ENCODE measurements at places on chromosomes 1 and 21.

GRCh38 chr21:36471254-36471723 is 8.6 kb downstream of the CLDN14 start:
- DNase-seq, result peak; percentile 68

DNA sequence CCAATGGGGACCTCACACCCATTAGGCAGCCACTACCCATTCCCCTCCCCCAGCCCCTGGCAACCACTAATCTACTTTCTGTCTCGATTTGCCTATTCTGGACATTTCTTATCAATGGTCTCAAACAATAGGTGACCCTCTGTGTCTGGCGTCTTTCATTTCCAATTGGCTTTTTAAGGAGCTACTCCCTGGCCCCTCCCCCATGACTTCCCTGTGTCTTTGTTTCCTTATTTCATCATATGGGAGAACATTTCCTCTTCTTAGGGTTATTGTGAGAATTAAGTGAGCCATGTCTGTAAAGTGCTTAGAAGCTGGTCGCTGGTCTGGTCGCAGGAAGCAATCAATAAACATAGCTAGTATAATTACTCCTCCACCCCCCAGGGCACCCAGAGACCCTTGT is 80.9 kb downstream of the SPSB1 start:
- DNase-seq, result no peak

DNA sequence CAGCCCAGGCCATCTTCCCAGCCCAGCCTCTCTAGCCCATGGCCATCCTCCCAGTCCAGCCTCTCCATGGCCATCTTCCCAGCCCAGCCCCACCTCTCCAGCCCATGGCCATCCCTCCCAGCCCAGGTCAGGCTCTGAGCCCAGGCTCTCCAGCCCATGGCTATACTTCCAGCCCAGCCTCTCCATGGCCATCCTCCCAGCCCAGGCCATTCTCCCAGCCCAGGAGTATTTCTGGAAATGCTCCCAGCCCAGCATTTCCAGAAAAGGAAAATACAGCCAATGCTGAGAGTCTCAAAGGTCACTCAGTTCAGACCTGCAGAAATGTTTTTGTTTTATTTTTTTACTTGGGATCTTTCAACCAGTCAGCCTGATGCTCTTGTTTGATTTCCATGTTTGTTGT is 70.0 kb upstream of the ZNF281 start:
- no peak for DNase-seq

- no peak for DNase-seq
Observed at GRCh38 chr1:9079988-9080704, 10.7 kb upstream of the SLC2A5 start.

GRCh38 chr1:59434336-59434735 is 137.4 kb downstream of the FGGY start:
- DNase-seq, result no peak

DNA sequence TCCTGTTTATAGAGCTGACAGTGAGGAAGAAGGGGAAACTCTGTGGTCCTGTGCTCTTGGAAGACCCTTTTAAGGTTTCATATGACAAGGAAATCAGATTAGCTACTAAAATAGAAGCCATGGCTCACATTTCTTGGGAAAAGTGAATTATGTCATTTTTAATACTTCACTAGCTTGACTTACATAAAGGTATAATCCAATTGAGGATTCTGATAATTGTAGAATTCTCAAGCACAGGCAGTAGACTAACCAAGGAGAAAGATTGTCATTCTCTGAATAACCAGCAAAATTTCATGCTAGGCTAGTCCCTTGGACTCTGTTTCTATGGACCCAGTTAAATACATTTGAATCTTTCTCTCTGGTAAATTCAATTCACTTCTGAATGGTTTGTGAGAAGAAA is 613.0 kb upstream of the BEND5 start:
- DNase-seq, result no peak

DNA sequence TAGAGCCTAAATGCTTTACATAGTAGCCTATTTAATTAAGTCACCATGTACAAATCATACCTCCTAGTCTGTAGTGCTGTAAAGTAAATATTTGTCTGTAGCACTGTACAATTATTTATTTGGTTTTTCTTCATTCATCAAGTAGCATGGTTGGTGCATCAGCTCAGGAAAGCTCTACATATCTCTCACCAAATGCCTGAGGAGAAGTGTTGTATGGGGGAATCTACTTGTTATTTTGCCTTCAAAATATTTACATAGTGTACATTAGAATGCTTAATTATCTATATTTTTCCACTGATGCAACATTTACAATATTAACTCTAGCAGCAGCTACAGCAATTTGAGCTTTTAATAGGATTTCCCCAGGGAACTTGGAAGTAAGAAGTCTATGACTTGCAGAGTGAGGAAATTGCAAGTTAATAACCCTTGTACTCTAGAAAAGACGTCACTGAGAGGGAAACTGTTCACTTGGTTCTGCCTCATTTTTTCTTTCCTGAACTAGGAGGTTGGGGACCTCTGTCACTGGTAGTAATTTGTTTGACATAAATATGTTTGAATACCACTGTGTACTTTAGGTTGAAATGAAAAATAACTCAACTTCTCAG is 207.4 kb downstream of the PDE4B start:
- no peak for DNase-seq

- no peak for DNase-seq
Observed at GRCh38 chr1:192973988-192974387, 85.2 kb downstream of the UCHL5 start.

GRCh38 chr1:15799004-15799867 is 8.2 kb downstream of the UQCRHL start:
- DNase-seq, result peak; percentile 98

GRCh38 chr1:217078078-217078690 is 355.0 kb upstream of the ESRRG start:
- DNase-seq, result no peak

GRCh38 chr1:226661271-226661670 is 77.8 kb downstream of the ITPKB start:
- DNase-seq, result no peak

DNA sequence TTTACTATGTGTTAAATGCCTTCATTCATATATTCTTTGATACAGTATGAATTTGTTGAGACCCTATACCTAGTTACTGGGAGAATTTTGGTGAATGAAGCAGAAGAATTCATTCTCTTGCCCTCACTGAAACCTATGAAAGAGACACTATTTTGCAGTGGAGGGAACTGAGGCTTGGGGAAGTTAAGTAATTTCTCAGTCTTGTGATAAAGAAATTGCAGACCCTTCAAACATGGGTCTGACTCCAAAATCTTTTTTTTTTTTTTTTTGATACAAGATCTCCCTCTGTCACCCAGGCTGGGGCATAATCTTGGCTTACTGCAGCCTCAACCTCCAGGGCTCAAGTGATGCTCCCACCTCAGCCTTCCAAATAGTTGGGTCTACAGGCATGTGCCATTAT is 132.1 kb downstream of the DNM3 start:
- DNase-seq, result no peak

DNA sequence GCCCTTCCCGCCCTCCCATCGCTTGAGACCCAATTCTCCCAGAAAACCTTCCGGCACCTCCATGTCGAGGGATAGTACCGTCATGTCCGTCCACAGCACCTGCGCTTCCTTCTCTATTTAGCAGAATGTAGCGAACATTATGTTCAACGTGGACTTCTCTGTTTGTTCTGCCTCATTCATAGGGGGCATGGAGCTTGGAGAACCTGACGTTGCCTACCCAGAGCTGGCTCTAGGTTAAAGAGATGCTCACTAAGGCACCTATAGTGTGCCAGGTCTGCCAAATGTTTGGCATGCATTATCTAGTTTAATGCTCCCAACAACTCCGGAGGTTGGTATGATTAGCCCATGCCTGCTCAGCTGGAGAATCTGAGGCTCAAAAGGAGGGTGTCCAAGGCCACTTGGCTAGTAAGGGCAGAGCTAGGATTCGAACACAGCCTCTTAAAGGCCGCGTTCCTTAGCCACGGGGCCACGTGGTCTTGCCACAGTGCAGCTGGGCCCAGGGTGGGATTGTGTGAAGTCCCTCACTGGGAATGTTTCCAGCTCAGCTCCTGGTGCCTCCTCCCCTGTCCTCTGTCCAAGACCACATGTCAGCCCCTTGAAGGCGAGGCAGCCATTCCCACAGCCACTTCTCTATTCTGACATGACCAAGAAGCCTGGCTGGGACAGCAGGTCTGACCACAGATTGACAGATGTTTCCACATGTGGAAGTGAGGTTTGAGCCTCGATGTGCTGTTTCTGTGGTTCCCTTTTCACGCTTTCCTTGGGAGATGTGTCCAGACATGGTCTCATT is 57.8 kb downstream of the RUNX3 start:
- DNase-seq, result no peak

- no peak for DNase-seq
Observed at GRCh38 chr21:45440736-45441350, 35.9 kb downstream of the COL18A1 start.

DNA sequence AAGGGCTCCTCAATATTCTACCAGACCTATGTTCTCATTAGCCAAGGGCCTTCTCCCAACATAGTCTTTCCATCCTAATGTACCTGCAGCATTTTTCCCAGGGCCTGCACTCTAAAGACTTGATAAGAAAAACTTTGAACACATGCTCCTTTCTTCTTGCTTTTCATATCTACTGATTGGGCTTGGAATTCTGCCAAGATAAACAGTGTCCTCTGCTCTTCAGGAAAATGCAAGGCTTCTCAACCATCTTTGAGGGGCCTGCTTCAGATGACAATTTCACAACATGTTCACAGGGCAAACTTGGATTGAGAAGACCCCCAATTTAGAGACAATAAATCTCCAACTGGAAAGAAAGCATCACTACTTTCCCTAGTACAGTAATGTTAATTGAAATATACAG is 25.8 kb upstream of the PPT1 start:
- DNase-seq, result no peak

- DNase-seq, result no peak
Observed at GRCh38 chr1:11421443-11421842, 57.5 kb upstream of the DISP3 start.

DNA sequence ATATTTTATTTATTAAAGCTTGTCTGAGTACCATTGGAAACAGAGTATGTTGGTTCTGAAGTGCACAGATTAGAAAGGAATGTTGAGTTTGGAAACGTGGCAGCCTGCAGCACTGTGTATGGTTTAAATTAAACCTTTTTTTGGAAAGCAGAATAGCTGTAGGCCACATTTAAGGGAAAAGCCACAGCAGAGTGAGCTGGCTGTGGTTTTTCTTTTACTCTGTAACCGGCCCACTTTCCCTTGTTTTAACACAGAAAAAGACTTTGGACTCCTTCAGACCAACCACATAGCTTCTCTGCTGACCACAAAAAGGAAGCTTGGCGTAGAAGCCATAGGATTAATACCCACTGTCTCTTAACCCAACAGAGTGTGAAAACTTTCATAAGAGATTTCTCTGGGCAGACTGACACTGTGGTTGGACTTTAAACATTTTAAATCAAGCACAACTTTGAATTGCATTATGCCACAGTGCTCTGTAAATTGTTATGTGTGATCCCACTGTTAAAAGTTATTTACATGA is 75.2 kb downstream of the NFIA start:
- peak; percentile 44 for DNase-seq

DNA sequence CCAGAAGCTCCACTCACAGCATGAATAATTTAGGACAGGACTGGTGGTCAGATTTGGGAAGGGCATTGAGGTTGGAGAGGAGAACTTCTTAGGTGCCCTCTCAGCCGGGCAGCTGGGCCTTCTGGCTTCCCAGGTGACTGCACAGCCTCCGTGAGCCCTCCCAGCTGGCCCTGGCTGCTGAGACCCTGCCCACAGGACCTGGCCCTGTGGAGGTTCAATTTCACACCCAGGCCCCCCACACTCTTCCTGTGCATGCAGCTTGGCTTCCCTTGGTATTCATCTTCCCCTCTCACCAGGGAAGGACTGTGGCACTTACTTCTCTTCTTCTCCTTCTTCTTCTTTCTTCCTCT is 50.6 kb downstream of the NDUFS5 start:
- DNase-seq, result no peak

DNA sequence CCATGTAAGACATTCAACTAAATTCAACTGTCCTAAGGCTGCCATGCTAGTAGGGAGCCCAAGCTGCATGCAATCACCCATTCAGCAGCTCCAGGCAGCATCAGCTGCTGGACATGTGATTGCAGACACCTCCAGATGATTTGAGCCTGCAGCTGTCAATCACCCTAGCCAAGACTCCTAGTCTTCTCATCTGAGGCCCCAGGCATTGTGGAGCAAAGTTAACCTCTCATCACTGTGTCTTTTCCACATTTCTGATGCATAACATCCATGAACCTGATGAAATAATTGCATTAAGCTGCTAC is 5.6 kb upstream of the CDC42BPA start:
- no peak for DNase-seq

DNA sequence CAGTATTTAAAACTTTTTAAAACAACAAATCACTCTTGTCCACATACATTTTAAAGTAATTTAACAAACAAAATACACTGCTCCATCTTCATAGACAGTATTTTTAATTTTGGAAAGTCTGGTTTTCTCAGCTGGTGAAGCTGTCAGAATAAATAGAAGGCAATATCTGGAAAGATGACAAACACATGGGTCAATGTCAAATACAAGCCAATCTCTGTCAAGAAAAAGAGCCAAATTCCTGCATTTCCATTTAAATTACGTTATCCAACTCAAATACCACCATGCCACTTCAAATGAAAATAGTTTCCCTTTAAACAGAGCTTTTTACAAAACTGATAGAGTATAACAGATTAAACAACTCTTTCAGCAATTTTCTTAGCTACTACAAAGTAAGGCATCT is 176.5 kb downstream of the RERE start:
- DNase-seq, result no peak

Measured in Caki2 (cell line).